ENCODE measurements at places on chromosomes 4 and X. TPM values are rescaled to one million over a fixed set of nuclear protein-coding genes. Genes with fewer than 3 reads are reported as not detected.

The GPR34 gene
- polyA plus RNA-seq, result 5.7 TPM

The CTAG2 gene
- not detected for polyA plus RNA-seq

- no peak for DNase-seq
Measured at GRCh38 chr4:9931146-9931545, 90.2 kb downstream of the SLC2A9 start.

The CCSER1 gene
- 0.22 TPM for polyA plus RNA-seq

DNA sequence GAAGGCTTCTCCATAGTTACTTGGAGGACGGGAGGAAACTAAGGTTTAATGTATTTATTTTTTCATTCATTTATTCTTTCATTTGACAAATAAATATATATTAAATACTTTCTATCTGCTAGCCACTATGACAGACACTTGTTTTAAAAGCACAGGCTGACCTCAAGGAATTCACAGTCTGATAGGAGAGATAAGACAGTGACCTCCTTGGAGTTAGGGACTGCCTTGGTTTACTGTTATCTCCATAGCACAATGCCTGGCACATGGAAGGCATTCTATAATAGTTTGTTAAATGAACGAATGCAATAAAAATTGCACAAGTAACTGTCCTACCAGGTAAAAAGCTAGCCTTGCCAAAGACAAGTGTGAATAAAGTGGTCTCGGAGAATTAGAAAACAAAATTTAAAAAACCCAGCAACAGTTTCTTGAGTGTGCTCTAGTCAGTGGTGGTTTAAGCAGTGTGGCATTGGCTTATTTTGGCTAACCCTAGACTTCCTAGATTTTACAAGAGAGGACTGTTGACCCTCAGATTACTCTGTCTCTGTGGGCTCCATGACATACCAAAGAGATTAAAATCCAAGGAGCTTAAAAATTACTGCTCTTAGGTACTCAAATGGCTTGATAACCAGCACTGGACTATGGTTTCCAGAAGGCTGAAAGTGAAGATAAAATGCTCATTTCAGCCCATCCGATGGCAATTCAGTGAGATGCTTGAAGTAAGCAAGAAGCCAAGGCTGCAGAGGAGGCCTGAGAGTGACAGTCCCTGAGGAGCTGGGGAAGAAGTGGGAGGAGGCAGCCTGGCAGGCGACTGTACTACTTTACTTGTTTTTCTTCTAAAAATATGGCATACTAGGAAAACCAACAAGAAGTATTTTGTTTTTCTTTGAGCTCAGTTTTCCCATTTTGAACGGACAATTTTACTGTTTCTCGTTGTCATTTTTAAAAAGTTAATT, 9.6 kb downstream of the AFP start:
- DNase-seq, result no peak

- no peak for DNase-seq
Measured at GRCh38 chrX:47180346-47180745, 13.3 kb upstream of the UBA1 start.

The NAAA gene
- polyA plus RNA-seq, result 15.8 TPM

- no peak for DNase-seq
Measured at GRCh38 chr4:76823495-76823894, 74.4 kb downstream of the SOWAHB start.

DNA sequence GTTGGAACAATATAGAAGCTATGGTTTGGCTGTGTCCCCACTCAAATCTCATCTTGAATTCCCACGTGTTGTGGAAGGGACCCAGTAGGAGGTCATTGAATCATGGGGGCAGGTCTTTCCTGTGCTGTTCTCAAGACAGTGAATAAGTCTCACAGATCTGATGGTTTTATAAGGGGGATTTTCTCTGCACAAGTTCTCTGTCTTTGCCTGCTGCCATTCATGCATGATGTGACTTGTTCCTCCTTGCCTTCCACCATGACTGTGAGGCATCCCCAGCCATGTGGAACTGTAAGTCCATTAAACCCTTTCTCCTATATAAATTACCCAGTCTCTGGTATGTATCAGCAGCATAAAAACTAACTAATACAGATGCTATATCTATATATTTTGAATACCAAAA, 135.2 kb upstream of the EDNRA start:
- no peak for DNase-seq

GRCh38 chrX:134538316-134538715, 78.4 kb downstream of the HPRT1 start:
- DNase-seq, result no peak

DNA sequence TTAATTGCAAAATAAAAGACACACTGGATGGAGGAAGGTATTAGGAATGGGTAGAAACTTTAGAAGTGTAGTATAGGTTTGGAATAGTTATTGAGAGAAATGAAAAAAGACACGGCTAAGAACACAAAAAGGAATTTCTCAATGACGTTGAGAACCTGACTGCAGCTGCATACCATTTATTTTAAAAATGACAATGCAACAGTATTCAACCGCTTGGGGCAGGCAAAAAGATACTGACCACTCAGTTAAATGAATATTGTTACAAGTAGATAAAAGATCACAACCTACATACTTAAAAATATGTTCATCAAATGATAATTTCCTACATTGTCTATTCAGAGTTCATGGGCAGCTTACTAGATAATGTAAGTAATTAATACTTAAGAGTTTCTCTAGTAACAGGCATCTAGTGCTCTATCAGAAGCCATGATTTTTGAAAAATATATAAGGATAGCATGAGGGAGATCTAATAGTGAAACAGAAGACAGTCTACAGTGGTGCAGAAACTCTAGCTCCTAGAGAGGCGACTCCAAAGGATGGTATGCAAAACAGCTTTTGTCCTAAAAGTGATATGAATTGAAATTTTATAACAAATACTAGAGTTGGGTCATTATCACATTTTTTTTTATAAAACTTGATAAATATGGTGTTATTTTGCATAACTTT, 216.2 kb upstream of the VEGFC start:
- DNase-seq, result no peak

DNA sequence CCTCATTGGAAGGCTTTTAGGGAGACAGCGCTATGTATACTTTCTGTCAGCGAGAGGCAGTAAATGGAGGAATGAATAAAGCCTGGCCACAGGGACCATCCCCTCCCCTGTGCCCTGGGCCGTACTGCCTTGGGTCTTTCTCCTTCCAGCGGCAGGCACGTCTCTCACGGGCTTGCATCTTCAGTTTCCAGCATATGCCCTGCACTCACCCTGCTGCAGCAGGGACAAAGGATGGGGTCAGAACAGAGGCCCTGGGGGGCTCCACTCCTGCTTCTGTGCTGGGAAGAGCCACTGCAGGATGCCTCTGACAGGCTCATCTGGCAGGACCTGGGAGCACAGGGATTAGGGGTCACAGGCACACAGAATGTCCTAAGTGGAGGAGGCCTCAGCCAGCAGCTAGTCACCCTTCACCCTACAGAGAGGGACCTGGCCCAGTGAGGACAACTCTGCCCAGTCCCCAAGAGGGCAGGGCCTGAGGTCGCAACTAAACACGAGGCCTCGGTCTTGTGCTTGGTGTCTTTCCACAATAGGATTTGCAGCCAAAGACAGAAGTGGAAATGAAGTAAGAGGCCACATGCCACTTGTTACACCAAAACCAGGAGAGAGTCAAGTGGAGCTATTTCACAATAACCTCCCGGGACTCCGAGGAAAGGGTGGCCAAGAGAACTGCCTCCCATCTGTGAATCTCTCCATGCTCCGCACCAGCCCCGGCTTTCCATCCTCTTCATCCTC, 150.8 kb downstream of the AFAP1 start:
- no peak for DNase-seq

- no peak for DNase-seq
Measured at GRCh38 chr4:673349-674091, 556 bp downstream of the ATP5ME start.

GRCh38 chr4:185352741-185353140, 43.0 kb downstream of the LRP2BP start:
- no peak for DNase-seq

The ASB5 gene
- polyA plus RNA-seq, result 133 TPM

DNA sequence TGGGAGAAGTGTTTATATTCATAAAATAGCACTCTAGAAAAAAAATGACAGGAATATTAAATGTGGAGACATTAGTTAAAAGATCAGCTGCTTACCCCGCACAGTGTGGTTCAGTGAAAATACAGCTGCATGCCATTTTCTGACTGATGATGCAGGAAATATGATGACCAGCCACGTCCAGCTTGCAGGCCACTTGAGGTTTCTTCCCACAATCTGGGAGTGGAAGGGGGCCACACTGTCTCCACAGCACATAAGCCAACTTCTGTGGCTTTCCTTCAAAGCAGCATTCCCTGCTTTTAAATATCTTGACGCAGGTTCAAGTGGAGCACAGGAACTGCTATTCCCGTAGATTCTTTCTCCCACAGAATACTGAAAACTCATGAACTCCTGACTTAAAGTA, 173.4 kb upstream of the GALNT7 start:
- no peak for DNase-seq

The EGFL6 gene
- 72.1 TPM for polyA plus RNA-seq

The PPARGC1A gene
- 7.5 TPM for polyA plus RNA-seq

DNA sequence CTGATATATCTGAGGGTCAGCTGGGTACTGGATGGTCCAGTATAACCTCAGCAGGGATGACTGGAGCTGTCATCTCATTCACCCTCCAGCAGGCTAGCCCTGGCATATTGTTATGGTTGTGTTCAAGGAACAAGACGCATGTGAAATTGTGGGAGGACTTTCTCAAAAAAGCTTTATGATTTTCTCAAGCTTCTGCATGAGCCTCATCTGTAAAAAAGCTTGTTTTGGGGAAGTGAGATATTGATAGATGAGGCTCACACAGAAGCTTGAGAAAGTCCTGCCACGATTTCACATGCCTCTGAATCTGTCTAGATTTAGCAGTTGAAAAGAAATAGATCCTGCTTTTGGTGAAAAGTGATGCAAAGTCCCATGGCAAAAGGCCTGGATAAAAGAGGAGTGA, 93.4 kb downstream of the SPCS3 start:
- no peak for DNase-seq

The TSPAN5 gene
- 13.0 TPM for polyA plus RNA-seq

GRCh38 chrX:63765712-63766111, 19.3 kb downstream of the ARHGEF9 start:
- no peak for DNase-seq

DNA sequence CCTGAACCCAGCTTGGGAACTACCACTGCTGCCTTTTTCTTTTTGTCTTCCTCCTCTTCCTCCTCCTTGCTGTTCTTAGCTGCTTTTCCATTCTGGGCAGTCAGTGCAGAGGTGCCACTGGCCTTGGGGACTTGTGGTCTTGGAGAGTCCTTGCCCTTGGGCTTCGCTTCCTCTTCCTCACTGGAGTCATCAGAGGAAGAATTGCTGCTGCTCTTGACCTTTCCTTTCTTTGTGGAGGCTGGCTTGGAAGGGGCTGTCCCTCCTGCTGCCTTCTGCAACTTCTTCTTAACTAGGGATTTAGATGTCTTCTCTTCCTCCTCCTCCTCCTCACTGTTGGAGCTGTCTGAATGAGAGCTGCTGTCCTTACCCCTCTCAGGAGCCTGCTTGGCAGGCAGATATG, 53.2 kb downstream of the FAM9B start:
- DNase-seq, result no peak

The FGF16 gene
- 3.3 TPM for polyA plus RNA-seq

- DNase-seq, result no peak
Measured at GRCh38 chr4:4408576-4409335, 21.9 kb downstream of the NSG1 start.

DNA sequence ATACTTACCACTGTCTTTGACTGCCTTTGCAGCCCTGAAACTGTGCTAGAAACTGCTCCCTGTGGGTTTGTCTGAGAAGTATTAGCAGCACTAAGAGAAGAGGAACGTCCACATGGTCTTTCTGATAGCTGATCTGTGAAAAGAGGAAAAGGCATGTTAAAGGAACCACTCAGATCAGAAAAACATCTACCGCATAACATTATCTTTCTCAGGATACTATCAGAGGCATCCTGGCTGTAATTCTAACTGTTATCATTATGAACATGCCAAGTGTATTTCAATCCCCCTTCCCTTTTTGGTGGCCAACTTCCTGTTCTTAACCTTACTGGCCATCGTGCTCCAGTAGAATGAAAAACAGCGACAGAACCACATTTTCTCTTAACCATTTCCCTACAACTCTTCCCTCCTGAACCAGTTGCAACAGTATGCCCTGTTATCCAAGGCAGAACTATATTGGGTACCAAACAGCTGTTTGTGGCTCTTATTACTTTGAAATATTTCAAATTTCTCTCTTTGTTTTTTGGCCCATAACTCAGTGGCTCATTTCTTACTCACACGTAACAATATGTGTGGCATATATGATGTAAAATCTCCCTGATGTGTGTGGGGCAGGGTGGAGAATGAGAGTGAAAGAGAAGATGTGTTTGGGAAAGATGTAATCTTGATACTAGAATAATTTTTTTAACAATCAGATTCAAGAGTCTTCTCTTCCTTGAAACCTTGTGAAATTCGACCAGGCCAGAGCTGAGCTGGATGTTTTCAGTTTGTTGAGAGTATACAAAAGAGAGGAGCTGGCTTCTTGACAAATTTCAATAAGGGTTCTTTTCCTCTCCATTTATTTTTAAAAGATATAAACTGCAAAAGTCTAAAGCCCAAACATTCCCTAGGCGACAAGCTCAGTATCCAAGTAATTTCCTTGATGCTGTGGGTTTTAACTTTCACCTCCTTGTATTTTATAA, 35.2 kb downstream of the ARHGEF6 start:
- DNase-seq, result no peak

The FGF5 gene
- polyA plus RNA-seq, result 0.61 TPM

DNA sequence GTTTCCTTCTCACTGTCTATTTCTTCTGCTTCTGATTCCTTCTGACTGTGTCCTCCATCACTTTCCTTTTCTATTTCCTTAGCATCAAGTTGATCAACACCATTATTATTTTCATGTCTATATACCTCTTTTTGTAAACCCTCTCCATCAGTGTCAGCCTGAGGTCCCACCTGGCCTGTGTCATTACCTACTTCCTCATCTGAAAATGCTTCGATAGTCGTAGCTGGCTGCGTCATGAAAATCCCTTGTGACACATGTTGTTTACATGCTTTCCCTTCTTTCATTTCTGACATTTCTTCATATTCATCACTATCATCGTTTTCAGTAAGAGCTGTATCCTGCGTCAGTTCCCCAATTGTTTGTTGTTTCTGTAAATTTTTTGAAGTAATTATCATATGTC, 39.6 kb downstream of the RPGR start:
- no peak for DNase-seq

DNA sequence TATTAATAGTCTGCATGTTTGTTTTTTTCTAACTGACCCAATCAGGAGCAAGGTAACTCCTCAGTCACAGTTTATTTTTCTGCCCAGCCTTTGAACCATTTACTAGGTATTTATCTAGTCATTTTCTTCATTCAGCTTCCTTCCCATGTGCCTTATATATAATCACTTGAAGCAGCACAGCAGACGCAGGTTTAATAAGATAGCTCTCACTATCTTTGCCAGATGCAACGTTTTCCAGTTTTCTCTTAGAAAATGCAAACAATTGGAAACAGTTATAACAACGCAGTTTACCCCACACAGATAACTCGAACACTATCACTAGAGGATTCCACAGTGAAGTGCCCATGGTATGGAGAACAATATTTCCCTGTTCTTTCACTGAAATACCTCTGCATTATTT, 56.4 kb upstream of the NFKB1 start:
- DNase-seq, result no peak

Data from forelimb muscle (tissue), 1 donor.